ENCODE measurements at places on chromosomes 7 and 10. TPM values are rescaled to one million over a fixed set of nuclear protein-coding genes. Genes with fewer than 3 reads are reported as not detected.
A peak's percentile ranks its signal among the peaks of the same experiment; 100 is the strongest.

The ITPRID1 gene
- total RNA-seq: not detected

The TUBB8 gene
- not detected for total RNA-seq

The SLC12A9 gene
- total RNA-seq: 13.4 TPM

The FFAR4 gene
- not detected for total RNA-seq

The PLXDC2 gene
- 12.3 TPM for total RNA-seq

The COL1A2 gene
- total RNA-seq: 2,400 TPM

The TDRD1 gene
- not detected for total RNA-seq

GRCh38 chr10:59898125-59898835 lies 8.1 kb downstream of the CCDC6 start:
- DNase-seq: no peak

DNA sequence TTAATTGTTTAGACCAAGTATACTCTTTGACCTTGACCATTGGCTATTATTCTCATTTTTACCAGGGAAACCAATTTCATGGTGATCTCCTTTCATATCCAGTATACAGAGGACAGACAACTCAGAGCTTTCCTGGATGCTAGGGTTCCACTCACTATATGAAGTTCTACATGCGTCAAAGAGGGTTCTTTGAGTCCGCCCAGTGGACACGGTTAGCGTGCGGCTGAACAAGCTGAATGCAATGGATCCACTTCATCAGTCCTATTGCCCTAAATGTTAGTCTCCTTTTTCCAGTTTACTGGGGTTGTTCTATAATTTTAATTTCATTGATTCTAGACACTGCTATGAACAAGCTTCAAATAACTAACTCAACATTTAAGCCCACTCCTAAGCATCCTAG lies 162.4 kb upstream of the PCLO start:
- DNase-seq: no peak

GRCh38 chr7:129762387-129762969 lies 151.0 kb downstream of the NRF1 start:
- DNase-seq: no peak

DNA sequence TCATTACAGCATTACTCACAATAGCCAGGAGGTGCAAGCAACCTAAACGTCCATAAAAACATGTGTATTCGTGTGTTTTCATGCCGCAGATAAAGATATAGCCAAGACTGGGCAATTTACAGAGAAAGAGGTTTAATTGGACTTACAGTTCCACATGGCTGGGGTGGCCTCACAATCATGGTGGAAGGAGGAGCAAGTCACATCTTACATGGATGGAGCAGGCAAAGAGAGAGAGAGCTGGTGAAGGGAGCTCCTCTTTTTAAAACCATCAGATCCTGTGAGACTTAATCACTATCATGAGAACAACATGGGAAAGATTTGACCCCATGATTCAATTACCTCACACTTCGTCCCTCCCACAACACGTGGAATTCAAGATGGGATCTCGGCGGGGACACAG lies 33.0 kb downstream of the PDLIM1 start:
- DNase-seq: no peak

- DNase-seq: no peak
Measured at GRCh38 chr10:21183025-21183424, 285.9 kb upstream of the NEBL start.

GRCh38 chr10:96606946-96607345 lies 20.1 kb upstream of the TM9SF3 start:
- DNase-seq: no peak

GRCh38 chr10:130559547-130559880 lies 423.3 kb downstream of the GLRX3 start:
- DNase-seq: no peak

DNA sequence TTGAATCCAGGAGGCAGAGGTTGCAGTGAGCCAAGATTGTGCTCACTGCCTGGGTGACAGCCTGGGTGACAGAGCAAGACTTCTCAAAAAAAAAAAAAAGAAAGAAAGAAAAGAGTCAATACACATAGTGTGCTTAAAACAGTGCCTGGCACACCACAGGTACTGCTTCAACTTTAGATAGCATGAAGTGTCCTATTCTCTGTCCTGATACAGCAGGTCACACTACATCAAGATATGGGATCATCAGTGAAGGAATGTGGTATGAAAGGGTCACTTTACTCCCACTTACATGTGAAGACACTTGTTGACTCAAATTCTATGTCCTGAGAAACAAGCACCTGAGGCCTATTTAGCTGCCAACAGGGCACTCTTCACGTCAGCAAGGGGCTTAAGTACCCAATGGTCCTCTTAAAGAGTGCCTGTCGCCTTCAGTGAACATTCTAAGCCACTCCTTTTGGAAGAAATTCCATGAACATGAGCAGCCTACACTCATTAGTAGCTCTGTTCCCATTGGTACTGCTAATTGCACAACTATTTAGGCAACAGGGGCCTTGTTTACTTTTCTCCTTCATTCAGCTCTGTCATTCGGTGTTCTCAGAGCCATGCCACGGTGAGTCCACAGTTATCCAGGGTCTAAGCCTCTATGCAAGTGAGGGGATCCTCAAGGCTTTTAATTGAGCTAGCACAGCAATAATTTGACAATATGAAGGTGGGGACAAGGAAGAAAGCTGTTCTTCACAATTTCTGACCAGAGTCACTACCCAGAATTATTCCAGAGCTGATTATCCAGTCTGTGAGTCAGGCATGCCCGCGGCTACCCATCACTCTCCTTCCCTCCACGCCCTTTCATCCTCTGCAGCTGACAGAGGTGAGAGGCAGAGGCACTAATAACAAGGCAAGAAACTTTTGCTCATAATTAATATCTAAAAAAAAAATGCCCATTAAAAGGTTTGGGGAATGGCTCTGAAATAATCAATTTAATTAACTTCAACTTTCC lies 56.6 kb upstream of the PTN start:
- DNase-seq: peak; percentile 70

DNA sequence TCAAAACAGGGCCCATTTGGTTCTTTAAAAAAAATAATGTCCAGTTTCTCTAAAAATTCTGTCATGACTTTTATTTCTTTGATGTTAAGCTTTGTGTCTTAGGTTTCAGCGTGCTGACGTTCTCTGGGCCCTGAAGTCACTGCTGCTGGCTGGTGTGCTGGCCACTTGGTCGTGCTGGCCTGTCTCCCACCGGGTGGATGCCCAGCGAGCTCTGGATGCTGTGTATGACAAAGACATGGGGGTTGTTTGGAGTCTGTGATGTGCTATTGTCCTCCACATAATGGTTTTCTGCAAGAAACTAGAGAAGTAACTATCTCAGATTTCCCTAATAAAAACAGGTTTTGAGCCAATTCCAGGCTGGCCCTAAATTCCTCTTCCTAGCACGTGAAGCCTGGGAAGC lies 9.5 kb upstream of the IDI2 start:
- DNase-seq: no peak

- no peak for DNase-seq
Measured at GRCh38 chr7:71165708-71166107, 33.8 kb downstream of the GALNT17 start.

- DNase-seq: no peak
Measured at GRCh38 chr7:157605638-157606037, 268.8 kb downstream of the DNAJB6 start.

- peak; percentile 60 for DNase-seq
Measured at GRCh38 chr7:17099083-17099973, 199.1 kb upstream of the AHR start.

GRCh38 chr7:116631676-116632075 lies 40.3 kb upstream of the MET start:
- DNase-seq: no peak

- DNase-seq: no peak
Measured at GRCh38 chr7:32519763-32520162, 24.5 kb downstream of the AVL9 start.

DNA sequence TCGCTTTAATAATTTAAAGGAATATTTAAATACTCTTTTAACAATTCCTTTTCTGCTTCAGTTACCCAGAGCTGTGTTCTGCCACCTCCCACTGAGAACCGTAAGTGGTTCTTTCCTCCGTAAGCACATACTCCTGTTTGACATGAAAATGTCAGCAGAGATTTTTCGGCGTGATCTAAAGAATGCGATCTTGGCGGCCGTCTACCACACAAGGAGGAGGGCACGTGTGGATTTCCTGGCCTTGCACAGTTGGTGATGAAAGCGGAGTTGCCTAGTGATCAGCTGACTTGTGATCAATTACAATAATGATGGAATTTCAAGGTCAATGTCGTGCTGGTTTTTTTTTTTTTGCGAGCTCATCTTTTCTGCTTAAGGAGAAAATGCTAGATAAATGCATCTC lies 35.6 kb upstream of the INSIG1 start:
- DNase-seq: peak; percentile 33

GRCh38 chr10:121687095-121687813 lies 89.0 kb upstream of the FGFR2 start:
- no peak for DNase-seq

DNA sequence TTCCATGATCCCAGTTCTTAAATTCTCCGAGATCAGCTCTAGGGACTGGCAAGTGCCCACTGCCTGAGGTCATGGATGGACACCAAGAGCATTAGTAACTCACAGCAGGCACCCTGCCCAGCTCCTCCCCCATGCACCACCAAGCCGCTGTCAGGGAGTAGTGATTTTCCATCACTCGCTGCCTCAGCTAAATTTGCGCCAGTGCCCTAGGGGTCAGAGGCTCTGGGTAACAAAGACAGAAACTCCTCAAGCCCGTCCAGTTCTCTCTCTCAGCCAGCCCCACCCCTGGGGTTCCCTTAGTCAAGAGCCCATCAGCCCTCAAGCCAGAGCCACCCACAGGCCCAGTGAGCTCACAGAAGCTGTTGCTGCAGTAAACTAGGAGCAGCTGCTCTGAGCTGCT lies 30.0 kb downstream of the PAX2 start:
- DNase-seq: no peak
